ENCODE measurements at places on chromosomes 1 and 21.

DNA sequence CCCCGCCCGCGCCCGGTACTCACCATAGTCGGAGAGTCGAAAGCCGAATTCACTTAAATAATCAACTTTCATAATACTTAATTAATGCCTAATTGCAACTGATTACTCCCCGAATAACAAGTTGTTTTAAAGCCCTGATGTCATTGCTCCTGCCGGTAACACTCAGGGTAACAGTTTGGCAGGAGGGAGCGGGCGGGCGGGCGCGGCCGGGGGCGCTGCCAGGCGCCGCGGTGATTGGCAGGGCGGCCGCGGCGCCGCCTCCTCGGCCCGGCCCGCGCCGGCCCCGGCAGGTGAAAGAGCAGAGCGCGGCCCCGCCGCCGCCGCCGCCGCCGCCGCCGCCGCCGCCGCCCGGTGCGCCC is 102.2 kb downstream of the CASZ1 start:
- DNase-seq, result peak; percentile 78

DNA sequence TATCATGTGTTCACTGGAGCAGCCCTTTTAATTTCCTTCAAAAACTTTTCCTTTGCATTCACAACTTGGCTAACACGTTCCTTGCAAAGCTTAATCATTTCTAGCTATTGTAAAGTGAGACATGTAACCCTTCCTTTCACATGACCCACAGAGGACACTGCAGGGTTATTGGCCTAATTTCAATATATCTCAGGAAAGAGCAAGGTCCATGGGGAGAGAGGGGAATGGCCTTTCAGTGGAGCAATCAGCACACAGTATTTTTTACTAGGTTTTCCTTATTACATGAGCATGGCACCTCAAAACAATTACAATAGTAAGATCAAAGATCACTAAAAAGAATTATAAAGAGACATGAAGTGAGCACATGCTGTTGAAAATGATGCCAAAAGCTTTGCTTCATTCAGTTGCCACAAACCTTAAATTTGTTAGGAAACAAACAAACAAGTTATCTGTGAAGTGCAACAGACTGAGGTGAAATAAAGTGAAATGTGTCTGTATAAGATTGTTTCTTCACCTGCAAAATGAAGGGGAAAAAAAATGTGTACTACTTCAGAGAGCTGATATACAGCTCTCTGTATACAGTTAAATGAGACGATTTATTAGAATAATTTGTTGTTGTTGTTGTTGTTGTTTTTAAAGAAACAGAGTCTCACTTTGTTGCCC is 61.5 kb downstream of the EIF4G3 start:
- DNase-seq, result no peak

DNA sequence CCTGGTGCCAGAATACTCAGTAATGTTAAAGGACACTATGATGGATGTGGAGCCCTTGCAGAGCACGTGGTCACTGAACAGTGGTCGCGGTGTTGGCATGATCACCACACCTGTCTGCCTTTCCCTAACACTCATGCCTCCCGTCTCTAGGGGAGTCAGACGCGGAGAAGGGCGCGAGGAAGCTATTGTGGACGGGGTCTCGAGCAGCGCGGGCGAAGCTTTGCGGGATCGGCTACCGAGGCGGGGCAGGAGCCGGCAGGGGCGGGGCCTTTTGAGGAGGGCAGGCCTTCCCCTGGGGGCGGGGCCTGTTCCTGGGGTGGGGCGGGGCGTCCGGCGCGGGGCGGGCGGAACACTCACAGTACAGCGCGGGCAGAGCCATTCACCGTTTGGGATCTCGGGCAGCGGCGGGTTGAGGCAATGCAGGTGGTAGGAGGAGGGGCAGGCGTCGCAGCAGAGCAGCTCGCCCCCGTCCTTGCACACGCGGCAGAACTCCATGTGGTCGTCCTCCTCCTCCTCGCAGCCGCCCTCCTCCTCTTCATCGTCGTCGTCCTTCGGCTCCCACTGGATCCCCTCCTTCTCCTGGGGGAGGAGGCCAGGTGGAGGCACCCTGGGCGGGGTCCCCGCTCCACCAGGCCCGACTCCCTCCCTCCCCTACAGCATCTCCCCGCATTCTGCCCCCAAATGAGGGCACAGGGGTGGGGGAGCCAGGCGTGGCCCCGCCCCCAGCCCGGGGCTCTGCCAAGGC is 31.5 kb downstream of the CHD5 start:
- peak; percentile 79 for DNase-seq

GRCh38 chr1:181936269-181936668 is 125.2 kb downstream of the ZNF648 start:
- DNase-seq, result no peak

- DNase-seq, result no peak
Measured at GRCh38 chr21:28444111-28444510, 548.6 kb downstream of the LTN1 start.

DNA sequence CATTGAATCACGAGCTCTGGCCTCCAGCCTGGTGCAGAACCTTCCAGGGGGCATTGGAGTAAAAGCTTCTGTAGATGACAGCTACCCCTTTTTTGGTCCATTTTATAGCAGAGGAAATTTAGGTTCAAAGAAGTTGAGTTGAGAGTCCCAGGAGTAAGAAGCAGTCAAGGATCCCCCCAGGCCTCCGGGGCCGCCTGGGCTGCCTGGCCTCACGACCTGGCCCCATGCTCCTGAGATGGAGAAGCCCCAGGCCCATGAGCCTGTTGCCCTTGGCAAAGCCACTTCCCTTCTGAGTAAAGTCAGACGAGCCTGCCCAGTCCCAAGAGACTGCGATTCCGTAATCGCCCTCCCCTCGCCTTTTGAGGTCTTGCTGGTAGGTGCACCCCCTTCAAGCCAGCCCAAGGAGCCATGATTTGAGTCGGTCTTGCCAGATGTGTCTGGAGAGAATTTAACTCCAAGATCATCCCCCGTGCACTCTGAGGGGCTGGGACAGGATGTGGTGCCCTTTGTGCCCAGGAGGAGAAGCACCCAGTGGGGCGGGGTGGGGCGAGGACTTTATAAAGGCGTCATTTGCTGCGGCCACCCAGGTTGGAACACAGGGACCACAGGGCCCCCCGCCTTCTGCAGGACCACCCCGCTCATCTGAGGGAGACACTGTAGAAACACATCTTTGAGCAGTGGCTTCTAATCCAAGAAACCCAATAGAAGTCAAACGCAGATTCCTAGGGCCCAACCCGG is 30.1 kb downstream of the PDE9A start:
- DNase-seq, result peak; percentile 43

DNA sequence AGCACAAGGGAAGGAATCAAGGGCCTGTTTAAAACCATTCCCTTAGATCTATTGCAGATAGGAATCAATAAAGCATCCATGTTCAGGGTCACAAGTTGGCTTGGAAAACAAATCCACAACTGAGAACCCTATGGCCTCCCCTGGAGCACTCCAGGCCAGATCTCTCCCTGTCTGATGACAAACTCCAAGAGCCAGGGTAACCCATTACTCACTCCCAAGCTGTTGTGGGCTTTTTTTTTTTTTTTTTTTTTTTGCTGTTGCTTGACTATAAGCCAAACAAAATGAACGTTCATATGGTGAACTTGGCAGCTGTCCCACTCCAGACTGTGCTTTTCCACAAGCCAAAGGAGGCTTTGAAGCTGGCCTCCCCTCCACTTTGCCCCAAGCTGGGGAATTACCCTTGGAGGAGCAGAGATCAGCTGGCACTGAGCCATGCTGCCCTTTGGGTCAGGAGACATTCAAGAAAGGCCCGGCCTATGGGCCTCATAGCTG is 35.7 kb upstream of the VAV3 start:
- DNase-seq, result peak; percentile 12

GRCh38 chr1:59323879-59324278 is 27.0 kb downstream of the FGGY start:
- DNase-seq, result no peak

- peak; percentile 70 for DNase-seq
Measured at GRCh38 chr1:25922056-25922970, 16.1 kb upstream of the STMN1 start.

DNA sequence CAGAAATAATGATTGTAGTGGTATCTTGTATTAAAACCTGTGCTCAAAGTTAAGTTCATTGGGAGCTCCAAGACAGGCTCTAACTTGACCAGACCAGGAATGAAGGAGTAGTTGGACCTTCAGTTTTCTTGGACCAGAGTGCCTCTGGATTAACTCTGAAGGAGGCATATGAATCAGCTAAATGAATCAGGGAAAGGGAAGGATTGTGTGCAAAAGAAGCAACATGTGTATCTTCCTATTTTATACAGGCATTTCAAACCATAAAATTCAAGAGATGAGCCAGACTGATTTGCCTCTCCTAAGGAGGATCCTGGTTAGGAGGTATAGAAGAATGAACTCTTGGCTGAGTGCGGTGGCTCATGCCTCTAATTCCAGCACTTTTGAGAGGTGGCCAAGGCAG is 71.4 kb downstream of the CC2D1B start:
- DNase-seq, result no peak

- peak; percentile 67 for DNase-seq
Measured at GRCh38 chr1:115976062-115976920, at the start of gene SLC22A15. Gene SLC22A15 (plus strand): TSS chr1:115976513. CDS start chr1:115976628, 115 bp downstream.

DNA sequence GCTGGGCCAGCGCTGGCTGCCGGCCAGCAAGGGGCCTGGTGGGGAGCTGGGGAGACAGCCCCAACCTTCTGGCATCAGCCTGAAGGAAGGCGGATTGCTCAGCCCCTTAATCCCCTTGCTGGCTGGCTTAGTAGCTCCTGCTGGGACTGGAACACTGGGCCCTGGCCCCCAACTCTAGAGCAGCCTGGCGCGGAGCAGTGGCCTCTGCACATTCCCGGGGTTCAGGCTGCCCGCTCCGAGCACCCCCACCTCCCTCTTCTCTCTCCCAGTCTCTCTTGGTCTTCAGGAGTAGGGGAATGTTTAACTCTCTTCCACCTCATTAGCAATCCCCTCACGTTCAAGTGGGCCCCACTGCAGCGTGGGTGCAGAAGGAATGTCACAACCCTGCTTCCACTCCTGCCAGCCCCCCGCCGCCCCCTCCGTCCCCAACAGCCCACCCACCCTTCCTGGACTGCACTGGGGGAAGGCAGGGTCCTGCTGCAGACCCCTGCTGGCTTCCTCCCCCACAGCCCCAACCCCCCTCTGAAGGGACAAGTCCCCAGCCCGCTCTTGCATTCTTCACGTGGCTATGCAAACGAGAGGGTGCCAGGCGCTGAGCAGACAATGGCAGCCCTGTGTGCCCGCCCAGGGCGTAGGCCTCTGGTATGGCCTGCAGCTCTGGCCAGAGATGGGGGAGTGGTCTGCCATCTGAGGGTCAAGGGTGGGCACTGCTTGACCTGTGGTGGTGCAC is 980 bp upstream of the CLDN19 start:
- DNase-seq, result no peak

DNA sequence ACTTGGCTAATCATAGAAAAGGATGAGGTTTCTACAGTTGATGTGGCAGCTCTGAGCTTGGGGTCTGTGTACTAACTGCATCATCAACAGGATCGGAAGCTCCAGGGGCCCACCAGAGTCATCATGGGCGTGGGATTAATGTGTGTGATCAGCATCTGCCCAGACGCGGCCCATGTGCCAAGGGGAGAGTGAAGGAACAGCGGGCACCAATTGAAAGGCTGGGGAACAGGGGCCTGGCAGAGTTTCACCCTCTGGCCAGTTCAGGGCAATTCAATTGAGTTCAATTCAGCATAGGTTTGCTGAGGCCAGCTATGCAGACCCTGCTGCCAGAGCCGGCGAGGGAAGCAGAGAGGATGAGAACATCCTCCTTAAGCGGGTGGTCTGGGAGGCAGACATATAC is 260.0 kb upstream of the AJAP1 start:
- DNase-seq, result no peak

DNA sequence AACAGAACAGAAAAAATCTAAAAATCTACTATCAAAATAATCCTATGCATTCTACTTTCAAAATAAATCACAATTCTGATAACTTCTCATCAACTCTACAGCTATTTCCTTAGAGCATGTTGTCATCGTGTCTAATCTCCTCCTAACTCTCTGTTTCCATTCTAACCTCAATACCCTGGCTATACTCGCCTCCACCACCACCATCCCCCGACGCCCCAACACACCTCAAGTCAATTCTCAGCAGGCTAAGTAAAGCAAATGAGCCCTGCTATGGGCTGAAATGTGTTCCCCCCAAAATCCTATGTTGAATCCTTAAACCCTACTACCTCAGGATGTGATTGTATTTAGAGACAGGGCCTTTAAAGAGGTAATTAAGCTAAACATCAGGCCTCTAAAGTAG is 34.6 kb downstream of the NRDC start:
- DNase-seq, result no peak

DNA sequence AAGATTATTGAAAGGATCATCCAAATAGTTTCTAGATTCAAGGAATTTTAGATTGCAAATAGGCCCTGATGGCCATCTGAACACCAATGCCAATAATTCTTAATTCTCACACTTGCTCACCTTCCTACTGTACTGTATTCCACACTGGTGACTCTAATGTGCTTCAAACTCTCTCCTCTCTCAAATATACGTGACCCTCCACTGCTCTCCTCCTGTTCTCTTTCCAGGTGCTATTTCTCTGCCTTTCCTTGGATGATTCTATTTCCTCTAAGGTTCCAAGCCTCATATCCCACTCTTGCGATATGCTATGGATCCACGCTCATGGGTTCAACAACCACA is 28.6 kb downstream of the KMO start:
- DNase-seq, result no peak

- DNase-seq, result no peak
Measured at GRCh38 chr21:42563686-42564085, 50.0 kb downstream of the SLC37A1 start.

DNA sequence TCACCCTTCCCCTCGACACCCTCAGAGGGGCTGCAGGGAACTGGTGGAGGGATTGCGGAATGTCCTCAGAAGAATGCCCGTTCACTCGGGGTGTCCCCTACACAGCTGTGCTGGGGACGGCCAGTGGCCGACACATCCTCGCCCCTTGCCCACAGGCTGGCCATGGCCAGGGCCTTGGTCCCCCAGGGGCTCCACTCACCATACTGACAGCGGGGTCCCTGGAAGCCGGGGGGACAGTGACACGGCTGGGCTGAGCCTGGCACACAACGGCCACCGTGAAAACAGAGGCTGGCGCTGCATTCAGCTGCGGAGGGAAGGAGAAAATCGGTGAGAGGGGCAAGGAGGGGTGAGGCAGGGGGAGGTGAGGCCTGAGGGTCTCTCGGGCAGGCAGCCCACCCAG is 31.7 kb downstream of the MEGF6 start:
- no peak for DNase-seq

Measured in mucosa of descending colon (tissue), 3 donors.